Esophagus muscularis mucosa (tissue), 4 donors: ENCODE measurements at places on chromosomes 3 and 15.

DNA sequence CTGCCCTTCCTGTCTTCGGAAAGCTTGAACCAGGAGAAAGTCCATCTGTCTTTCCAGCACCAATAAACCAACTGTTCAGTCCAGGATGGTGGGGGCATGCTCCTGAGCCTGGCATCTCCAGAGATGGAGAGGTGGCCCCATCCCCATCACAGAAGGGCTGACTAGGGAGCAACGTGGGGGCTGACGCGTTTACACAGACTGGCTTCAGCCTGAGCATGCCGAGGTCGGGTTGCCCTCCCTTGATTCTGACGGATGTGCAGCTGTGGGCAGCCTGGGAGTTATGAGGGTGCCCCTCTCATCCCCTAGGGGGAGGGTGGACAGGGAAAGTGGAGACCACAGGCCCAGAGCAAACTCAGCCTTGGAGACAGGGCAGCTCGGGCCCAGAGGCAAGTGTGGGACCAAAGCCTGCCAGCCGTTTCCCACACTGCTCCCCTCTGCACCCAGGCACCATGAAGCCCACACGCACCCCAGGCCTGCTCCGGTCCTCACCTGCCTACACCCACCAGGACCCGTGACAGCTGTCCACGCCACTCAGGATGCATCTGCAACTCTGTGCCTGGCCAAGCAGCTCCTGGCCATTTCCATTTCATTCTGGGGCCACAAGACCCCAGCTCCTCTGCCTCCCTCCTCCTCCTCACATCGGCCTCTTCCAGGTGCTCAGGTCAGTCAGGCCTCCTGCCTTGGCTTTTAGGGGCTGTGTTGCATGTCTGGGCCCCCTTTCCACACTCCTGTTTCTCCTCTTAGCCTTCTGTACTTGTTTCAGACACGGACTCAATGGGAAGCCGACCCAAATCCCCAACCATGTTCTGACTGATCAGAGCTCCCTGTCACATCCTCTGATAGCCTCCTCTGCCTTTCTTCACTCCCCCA lies 48.2 kb upstream of the SLC41A3 start:
- DNase-seq, result peak; percentile 75

GRCh38 chr15:60859996-60860494 lies 369.1 kb downstream of the RORA start:
- no peak for DNase-seq

DNA sequence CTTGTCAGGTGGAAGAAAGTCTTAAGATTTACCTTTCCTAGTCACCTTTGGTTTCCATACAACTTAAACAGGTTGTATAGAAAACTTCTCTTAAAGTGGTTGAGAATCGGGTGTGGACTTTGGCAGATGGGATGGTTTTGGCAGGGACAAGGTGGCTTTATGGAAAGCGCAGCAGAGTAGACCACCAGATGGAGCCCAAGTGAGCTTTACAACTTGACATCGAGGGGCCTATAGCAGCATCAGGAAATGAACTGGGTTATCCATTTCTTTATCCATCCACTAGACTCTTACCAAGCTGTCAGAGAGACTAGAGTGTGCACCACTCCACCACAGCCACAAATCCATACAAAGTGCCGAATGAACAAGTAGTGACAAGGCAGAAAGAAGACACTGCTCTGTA lies 85.3 kb upstream of the MBNL1 start:
- DNase-seq, result no peak

DNA sequence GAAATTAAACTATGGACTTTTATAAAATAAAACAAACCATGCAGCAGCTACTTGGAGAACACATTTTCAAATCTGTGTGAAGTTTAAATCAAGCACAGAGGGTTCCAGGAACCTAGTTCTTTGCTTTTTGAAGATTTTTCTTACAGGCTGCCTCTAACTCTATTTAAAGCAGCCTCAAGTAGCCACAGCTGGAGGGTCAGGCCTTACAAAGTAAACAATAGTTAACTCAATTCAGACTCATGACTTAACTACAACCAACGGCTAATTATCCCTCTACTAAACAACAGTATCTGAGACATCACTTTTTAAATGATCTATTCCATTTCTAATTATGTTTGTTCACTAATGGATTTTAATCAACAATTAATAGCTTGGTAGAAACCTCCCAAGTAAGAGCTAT lies 9.8 kb downstream of the LRIG1 start:
- DNase-seq, result no peak

- no peak for DNase-seq
Measured at GRCh38 chr3:127063916-127064315, 81.0 kb downstream of the PLXNA1 start.

GRCh38 chr3:42708611-42709151 lies 6.1 kb upstream of the HHATL start:
- DNase-seq, result no peak

GRCh38 chr3:119639494-119640350 lies 20.7 kb downstream of the POPDC2 start:
- no peak for DNase-seq

DNA sequence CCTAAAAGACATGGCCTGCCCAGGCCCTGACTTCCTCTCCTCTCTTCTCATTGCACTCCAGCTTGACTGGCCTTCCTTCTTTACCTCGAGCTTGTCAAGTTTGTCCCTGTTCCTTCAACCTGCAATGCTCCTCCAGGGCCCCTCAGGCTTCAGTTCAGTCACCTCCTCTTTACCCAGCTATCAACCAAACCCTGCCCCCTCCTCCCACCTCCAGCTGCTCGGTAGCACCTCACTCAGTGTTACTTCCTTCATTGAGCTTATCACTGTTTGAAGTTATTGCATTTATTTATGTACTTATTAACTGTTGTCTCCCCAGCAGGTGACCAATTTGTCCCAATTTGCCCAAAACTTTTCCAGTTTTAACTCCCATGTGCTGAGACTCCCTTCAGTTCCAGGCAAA lies 95.8 kb upstream of the UBE2E1 start:
- no peak for DNase-seq

GRCh38 chr3:142337994-142338393 lies 109.8 kb downstream of the XRN1 start:
- DNase-seq, result no peak

DNA sequence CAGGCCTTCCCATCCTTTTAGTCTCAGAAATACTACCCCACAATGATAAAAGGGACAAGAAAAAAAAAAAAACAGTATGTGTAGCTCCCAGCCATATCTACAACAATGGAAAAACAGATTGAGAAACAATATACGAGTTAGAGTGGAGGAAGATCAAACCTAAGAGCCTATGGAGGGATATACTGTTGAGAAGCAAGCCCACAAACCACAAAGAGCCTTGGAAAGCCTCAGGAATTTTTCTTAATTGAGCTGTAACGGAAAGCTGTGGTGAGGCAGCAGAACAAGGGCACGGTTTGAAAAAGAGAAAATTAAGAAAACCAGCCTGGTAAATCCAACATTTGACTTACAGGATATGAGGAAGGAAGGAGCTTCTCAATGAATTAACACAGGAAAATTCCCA lies 21.4 kb downstream of the KPNA1 start:
- no peak for DNase-seq

DNA sequence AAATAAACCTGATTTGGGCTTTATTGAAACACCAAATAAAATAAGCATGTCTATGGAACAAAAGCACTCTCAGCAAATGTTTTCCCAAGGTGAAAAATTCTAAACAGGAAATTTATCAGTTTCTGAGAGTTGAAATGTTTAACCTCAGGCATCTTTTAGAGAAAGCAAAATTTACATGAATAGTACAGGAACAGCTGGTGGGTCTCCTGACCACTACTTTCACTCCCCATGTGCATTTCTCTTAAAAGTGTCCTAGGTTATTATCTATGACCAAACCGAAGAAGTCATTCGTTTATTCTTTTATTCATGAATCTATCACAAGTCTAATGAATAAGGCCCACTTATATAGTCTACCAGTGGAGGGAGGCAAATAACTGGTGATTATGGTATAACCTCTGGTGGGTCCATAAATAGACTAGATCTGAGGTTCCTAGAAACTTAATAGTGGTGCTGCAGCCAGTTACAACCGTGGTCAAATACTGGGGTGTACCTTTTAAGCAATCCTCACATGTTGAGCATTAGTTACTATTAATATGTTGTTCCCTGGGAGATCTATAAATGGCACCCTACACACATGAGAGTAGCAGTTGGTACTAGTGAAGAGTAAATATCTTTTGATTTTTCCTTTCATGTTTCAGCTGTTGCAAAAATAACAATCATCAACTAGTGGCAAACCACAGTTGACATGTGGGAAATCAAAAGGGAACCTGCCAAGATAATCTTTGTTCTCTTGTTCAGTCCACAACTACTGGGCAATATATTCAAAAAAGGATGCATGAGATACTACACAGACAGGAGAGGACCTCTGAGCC lies 169.3 kb upstream of the STAC start:
- no peak for DNase-seq

- DNase-seq, result no peak
Measured at GRCh38 chr15:25946241-25946805, 83.2 kb upstream of the ATP10A start.

- peak; percentile 78 for DNase-seq
Measured at GRCh38 chr15:59722037-59722436, 32.9 kb upstream of the BNIP2 start.

- no peak for DNase-seq
Measured at GRCh38 chr15:80081390-80081789, 21.9 kb downstream of the ZFAND6 start.

DNA sequence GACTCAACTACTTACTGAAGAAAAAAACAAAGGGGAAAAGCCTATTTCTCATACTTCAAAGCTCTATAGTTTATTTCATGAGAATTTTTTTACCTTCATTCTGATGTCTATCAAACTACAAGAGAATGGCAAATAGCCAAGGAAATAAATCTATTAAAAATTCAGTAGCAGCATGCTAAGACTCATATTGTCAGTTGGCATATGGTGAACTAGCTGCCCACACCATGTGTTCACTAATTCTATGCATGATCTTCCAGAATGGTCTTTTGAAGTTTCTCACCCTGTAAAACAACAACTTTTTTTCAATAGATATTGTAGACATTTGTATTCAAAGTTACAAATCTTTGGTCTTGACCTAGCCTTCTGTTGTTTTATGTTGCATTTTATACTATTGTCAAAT lies 386.2 kb downstream of the RSL24D1 start:
- DNase-seq, result no peak

GRCh38 chr3:195025884-195026200 lies 245.1 kb downstream of the XXYLT1 start:
- DNase-seq, result no peak

- DNase-seq, result no peak
Measured at GRCh38 chr3:60095516-60095915, 1045.7 kb upstream of the CFAP20DC start.

GRCh38 chr3:61252836-61253235 lies 1.6 kb upstream of the FHIT start:
- DNase-seq, result no peak

DNA sequence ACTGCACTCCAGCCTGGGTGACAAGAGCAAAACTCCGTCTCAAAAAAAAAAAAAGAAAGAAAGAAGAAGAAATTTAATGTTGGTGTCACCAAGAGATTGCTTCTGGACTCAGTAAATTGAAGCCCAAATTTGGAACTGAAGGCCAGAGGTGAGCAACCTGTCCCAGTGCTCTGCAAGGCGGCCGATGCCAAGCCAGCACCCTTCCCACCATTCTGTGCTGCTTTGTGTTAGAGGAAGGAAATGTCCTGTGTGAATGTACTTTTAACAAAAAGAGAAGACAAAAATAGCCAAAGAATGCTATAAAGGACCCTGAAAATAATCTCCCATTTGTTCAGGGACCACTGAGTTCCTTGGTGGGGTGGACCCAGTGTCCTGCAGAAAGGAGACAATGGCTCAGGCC lies 44.6 kb downstream of the CDC25A start:
- no peak for DNase-seq

GRCh38 chr15:100308213-100308600 lies 33.6 kb downstream of the ADAMTS17 start:
- no peak for DNase-seq

DNA sequence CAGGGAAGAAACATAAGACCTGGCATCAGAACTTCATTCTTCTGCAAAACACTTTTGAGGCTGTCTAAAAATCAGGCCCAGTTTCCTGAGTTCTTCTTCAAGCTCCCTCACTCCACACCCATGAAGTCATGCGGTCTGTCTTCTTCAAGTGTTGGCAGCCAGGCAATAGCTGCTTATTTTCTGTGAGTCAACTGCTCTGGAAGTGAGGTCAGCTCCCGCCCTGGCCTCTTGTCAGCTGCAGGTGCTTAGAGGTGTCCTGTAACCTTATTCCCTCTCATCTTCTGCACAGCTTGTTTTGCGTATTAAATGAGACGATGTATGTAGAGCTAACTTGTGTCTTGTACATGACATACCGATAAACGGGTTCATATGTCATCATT lies 226.1 kb downstream of the ADAMTS17 start:
- no peak for DNase-seq

DNA sequence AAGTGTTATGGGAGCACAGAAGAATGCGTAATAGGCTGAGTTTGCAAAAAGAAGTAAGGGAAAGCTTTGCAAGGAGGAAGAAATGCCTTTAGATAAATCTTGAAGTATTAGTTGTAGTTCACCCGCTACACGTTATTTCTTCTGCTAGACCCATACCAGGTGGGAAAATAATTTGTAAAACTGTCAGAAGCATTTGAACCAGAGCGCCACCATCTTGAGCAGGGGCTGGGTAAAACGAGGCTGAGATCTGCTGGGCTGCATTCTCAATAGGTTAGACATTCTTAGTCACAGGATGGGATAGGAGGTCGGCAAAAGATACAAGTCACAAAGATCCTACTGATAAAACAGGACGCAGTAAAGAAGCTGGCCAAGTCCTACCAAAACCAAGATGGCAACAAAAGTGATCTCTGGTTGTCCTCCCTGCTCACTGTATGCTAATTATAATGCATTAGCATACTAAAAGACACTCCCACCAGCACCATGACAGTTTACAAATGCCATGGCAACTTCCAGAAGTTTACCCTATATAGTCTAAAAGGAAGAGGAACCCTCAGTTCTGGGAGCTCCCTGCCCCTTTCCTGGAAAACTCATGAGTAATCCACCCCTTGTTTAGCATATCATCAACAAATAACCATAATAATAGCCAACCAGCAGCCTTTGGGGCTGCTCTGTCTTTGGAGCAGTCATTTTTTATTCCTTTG lies 50.0 kb upstream of the ZNF280D start:
- no peak for DNase-seq

DNA sequence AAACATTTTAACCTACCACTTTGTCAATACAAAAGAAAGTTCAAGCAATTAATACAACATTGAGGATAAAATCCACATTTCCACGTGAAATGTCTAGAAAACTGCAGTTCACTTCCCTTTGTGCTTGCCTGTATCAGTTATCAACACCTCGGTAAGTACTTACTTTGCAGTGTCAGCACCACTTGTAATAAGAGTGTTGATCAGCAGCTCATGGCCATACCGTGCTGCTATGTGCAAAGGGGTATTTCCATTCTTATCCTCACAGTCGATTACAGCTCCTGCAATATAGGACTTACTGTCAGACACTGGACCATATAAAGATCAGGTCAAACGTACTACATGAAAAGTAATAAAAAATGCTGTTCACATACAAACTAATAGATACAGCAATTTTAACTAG lies 84.4 kb downstream of the ANKRD28 start:
- DNase-seq, result no peak

DNA sequence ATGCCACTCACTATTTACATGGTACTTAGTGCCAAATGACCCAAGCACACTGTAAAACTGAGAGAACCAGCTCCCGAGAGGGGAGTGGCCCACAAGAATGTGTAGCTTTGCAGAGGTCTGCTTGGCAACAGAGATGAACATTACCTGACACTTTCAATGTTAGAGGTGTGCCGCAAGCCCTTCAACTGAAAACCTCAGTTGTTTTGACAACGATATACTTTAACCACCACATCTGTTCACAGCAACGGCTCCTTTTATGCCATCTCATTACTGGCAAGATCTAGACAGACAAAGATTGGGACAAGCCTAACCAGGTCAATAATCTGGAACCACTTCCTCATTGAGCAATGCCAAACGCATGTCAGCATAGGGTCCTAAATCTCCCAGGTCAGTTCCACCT lies 23.7 kb downstream of the NEK10 start:
- DNase-seq, result no peak
